ENCODE measurements at places on chromosomes 1 and 21.
A peak's percentile ranks its signal among the peaks of the same experiment; 100 is the strongest.

DNA sequence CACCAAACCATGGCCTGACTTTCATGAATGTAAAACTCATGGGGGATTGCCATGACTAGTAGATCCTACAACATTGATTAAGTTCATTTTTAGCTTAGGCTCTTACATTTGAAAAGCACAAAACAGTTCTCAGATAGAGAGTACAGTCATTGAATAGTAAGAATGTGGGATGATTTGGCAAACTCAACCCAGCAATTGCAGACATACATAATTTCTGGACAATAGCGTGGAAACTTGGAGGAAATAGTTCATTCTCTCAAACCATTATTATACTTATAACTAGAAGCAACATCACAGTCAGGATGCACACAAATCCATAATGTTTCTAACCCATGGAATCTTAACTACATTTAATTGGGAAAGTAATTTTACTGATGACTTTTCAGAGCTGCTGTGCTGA is 598.2 kb downstream of the LMO4 start:
- DNase-seq, result no peak

- DNase-seq, result no peak
Observed at GRCh38 chr1:8536515-8536914, 218.6 kb downstream of the SLC45A1 start.

GRCh38 chr21:18545908-18546307 is 142.3 kb upstream of the TMPRSS15 start:
- no peak for DNase-seq

DNA sequence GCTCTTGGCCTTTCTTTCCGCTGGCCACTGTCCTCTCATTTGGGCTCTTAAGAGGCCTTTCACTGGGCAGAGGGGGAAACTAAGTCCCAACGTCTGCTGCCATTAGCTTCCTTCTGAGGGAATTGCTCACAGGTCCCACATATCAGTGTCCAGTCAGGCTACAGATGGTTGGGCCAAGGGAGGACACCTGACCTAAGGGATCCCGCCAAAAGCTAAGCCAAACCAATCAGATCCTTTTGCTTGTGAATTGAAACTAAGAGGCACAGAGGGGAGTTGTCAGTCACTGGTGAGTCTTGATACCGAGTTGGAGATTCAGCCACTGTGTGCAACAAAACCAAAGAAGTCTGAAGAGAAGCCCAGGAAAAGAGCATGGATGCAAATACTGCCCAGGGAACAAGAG is 5.7 kb upstream of the NT5C1A start:
- DNase-seq, result no peak

- no peak for DNase-seq
Observed at GRCh38 chr1:61426254-61426653, 298.7 kb downstream of the TM2D1 start.

- peak; percentile 40 for DNase-seq
Observed at GRCh38 chr1:22131875-22132486, 10.9 kb downstream of the WNT4 start.

DNA sequence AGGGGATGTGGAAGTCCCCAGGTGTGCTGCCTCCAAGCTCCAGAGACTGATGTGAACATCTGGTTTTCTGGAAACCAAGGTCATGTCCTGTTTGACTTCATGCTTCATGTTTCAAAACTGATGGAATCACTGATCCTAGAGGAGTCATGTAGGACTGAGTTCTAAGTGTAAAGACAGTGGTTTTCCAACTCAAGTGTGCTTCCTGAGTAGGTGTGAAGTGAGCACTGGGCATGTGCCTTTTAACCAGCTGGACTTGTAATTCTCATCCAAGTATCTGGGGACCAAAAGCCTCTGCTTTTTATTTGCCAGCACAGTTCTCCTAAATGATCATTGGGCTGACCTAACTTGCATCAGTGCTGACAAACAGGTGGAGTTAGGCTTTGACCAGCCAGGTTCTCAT is 36.9 kb downstream of the ABCA4 start:
- DNase-seq, result no peak

DNA sequence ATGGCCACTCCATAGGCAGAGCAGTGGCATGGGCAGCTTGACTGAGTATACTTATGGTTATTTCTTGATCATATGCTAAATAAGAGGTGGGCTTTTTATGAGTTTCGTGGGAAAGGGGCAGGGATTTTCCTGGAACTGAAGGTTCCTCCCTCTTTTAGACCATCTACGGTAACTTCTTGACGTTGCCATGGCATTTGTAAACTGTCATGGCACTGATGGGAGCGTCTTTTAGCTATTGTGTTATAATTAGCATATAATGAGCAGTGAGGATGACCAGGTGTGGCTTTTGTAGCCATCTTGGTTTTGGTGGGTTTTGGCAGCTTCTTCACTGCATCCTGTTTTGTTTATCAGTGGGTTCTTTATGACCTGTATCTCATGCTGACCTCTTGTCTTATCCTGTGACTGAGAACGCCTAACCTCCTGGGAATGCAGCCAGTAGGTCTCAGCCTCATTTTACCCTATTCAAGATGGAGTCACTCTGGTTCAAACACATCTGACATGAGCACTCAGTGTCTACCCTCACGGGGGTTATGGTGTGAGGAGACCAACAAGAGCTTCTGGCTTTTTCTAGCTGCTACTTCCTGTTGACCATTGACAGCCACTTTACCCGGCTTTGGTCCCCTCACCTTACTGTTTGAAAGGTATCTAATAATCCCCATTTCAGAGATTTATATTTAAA is 71.7 kb downstream of the GALNT2 start:
- no peak for DNase-seq

- no peak for DNase-seq
Observed at GRCh38 chr1:217981430-217981829, 303.7 kb upstream of the RRP15 start.

GRCh38 chr1:228175316-228176023 is 9.9 kb downstream of the IBA57 start:
- DNase-seq, result no peak

- no peak for DNase-seq
Observed at GRCh38 chr1:162590101-162590500, 28.6 kb downstream of the UAP1 start.

GRCh38 chr1:243267471-243267880 is 11.6 kb downstream of the SDCCAG8 start:
- DNase-seq, result no peak

Measured in CD4-positive, alpha-beta T cell treated with Interleukin-15 for 4 hours (primary cell).